ENCODE measurements at places on chromosomes 2 and 18.

- no peak for DNase-seq
Observed at GRCh38 chr2:2175381-2176090, 155.5 kb downstream of the MYT1L start.

DNA sequence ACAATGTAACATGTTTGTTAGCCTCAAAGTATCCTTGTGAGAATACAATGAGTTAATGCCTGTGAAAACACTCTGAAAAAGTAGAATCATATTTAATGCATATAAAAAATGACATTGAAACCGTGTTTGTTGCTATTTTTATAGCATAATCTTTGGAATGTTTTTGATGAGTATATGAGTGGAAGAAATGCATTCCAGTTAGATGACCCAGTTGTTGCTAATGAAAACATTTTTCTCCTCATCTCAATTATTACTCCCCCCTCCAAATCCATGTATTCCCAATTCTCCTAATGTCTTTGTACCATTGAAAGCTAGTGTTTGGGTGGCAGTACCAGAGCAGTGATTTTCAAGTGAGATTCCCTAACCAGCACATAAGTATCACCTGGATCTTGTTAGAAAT is 67.1 kb upstream of the DSEL start:
- DNase-seq, result no peak

GRCh38 chr2:122519821-122520611 is 764.6 kb downstream of the TSN start:
- no peak for DNase-seq

DNA sequence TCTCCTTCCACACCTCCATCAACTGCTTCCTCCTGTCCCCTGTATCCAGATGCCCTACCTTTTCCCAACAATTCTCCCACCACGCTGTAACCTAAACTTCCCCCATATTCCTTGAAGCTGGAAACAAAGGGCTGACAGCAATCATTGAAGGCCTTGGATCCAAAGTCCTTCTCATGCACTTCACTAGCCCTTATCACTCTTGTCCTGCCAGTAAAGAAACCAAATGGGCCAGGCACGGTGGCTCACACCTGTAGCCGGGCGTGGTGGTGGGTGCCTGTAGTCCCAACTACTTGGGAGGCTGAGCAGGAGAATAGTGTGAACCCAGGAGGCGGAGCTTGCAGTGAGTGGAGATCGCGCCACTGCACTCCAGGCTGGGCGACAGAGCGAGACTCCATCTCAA is 11.9 kb upstream of the ADNP2 start:
- DNase-seq, result no peak

- DNase-seq, result no peak
Observed at GRCh38 chr2:120641366-120641771, 94.3 kb upstream of the GLI2 start.

DNA sequence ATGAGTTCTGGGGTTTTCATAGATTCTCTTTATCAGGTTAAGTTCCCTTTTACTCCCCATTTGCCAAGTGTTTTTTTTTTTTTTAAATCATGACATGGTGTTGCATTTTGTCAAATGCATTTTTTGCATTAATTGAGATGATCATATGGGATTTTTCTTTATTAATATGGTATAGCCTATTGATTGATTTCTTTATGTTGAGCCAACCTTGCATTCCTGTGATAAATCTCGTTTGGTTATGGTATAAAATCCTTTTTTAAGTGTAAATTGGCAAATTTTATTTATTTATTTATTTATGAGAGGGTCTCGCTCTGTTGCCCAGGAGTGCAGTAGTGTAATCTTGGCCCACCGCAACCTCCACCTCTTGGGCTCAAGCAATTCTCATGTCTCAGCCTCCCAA is 81.5 kb upstream of the ACVR1 start:
- no peak for DNase-seq

- no peak for DNase-seq
Observed at GRCh38 chr2:12201369-12201768, 454.9 kb downstream of the LPIN1 start.

- no peak for DNase-seq
Observed at GRCh38 chr2:186457908-186458307, 28.2 kb upstream of the ZC3H15 start.

- DNase-seq, result peak; percentile 77
Observed at GRCh38 chr18:56565551-56566345, 72.6 kb downstream of the TXNL1 start.

DNA sequence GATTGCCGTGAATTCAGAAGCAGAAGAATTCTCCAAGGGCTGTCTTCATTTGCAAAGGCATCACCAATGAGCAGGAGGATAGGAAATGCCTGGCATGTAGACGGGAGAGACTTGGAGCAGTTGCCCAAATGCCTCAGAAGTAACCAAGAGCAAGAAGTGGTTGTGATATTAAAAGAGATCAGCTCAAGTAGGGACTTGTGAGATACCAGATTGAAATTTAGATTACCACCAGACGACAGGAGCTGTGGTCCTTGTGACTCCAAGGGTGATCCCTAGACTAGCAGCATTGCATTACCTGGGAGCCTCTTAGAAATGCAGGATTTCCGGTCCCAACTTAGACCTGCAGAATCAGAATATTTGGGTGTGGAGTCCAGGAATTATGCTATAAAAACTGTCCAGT is 228.6 kb upstream of the EPAS1 start:
- no peak for DNase-seq

DNA sequence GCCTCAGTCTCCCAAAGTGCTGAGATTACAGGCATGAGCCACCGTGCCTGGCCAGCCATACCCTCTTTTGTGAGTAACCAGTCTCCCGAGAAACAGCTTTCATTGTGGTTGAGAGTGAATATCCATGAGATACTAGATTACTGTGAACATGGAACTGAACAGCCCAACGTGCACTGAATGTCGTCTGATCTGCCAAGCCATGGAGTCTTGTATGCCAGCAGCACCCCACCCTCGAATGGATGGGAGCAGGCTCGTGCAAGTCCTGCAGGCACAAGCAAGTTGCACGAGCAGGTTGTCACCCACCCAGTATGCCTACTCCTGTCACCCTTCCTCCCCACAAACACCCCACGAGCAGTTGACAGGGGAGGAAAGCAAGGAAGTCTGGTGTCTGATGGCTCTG is 36.5 kb upstream of the TFCP2L1 start:
- DNase-seq, result no peak

DNA sequence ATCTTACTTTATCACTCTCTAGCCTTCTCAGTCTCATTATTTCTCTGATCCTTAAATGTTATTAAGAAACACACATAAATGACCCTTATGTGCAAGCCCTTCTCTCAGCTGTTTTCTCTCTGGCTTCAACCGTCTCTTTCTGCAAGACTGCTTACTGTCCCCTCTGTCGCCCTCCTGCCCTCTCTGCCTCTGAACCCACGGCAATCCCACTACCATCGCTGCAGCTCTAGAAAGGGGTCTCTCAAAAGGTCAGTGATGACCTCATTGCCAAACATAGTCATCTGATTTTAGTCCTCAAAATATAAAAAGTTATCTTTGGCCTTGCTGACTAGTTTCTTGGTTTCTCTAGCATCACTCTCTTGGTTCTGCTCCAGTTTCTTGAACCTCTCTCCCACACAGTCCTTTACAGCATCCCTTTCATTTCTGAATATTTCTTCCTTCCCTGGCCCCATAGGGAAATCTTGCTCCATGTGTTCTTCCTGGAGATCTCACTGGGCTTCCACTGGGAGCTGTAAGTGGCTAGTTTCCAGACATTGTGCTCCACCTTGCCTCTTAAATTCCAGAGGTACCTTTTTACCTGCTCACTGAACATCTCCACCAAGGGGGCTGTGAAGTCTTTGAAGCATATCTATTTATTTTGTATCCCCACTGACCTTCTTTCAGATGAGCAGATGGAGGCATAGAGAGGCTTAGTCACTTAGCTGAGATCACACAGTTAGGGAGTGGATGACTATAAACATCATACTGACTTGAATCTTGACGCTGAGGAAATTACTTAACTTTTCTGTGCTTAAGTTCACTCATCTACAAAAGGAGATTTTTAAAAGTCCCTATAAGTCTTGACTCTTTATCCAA is 96.2 kb downstream of the PDE1A start:
- DNase-seq, result no peak

- DNase-seq, result peak; percentile 68
Observed at GRCh38 chr2:96374211-96374951, 38.8 kb downstream of the NCAPH start.

DNA sequence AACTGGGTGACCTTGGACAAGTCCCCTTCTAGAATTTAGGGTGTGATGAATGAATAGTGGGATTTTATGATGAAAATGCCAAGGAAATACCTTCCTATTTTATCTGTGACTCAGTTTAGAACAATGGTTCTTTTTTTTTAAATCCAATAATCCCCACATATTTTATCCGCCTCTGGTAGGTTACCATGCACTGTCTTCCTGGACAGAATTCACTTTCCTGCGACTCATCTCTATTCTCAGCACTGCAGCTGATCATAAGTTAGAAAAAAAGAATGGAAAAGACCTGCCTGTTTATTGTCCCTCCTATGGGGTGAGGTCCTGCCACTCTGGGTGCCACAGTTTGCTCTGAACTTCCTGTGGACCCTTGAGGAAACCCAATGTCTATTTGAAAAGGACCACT is 73.1 kb downstream of the IRS1 start:
- no peak for DNase-seq

DNA sequence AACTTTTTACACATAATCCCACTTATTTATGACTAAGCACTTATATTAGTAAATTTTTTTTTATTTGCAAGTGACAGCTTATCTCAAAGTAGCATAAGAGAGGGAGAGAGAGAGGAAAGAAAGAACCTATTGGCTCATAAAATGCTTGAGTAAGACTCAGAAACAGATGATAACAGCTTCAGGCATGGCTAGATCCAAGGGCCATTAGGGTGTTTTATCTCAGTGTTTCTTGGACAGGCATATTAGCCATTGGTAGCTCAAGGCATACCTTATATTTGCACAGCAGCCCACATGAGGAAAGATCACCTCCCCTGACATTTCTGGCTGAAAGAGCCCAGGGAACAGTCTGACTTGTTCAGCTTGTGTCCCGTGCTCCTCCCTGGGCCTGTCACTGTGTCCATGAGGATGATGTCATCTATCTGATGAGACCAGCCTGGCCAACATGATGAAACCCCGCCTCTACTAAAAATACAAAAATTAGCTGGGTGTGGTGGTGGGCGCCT is 64.4 kb downstream of the IL1R2 start:
- DNase-seq, result no peak

DNA sequence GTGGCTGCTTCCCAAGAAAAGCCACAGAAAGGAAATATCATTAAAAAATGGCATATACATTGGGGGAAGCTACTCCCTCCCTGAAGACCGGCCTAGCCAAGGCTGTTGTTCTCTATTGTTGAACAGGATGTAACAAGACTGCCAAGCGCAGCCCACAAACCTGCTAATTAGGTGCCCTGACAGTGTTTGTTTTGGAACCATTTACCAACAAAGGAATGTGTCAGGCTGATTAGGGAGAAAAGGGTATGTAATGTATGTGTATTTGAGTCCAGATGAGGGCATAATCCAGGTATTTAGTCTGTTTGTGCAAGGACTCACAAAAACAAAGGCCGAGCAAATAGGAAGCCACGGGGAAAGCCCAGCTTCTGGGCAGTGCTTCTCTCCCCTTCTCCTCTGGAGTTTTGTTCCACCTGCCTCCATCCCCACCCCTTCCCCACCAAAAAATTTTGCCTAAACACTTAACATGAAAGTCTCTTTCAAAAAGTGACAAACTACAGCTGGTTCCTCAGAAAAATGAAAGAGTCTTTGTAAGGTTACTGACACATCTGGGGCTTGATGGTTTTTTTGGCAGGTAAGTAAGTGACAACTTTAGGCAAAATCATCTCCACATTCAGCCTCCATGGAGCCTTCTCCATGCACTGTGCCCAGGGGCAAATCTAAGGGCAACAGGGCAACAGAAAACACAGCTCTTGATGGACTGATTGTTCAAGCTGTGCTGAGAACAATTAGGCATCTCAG is 78.3 kb upstream of the FZD5 start:
- DNase-seq, result peak; percentile 54

GRCh38 chr2:67923696-67924095 is 139.1 kb downstream of the C1D start:
- no peak for DNase-seq

DNA sequence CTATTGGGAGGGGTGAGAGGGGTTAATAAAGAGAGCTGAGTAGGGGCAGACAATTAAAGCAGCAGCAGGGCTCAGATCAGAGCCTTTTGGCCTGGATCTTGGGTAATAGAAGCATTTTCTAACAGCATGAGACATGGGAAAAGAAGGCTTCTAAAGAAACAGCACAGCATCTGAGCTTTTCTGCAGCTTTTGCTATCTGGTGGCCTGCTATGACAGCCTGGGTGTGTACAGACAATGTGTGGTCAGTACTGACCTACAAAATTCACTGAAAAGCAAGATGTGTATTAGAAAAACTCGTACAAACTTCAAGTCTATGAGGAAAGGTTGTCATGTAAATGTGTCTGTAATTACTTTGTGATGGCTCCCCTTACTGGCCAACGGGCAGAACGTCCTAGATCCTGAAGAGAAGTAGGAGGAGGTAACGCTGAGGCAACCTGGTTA is 95.6 kb downstream of the GALNT3 start:
- DNase-seq, result peak; percentile 72

DNA sequence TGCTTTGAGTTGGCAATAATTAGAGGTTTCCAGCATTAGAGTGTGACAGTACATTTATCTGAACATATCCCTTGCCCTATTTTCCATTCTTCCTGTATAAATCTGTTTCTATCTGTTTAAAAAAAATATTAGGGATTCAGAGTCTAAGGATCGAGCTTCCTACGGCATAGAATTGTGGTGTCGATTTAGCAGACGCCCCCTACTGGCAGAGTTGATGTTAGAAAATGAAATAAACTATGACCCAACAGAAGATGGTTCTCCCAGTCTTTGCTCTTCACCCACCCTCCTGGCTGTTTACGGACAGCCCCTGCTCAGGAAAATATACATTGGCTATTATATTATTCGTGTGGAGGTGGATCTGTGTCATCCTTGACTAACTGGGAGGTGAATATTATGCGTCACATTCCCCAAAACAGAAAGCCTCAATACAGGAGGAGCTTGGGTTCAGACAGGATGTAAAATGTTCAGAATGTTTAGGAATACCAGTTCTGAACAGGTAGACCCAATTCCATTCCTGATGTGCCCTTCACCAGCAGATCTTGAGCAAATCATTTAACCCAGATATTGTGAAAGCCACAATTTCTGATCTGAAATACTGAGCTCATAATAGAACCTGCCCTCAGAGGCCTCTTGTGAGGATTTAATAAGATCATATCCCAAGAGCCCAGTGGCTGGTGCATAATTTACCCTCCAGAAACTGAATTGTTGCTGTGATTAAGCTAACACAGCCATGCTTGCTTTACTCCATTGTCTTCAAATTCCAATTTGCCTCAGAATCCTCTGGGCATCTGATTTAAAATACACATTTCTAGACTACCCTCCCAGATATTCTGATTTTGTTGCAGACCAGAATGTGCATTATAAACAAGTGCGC is 10.8 kb upstream of the ERMN start:
- DNase-seq, result peak; percentile 24

GRCh38 chr2:192286093-192286701 is 91.5 kb upstream of the TMEFF2 start:
- DNase-seq, result no peak

DNA sequence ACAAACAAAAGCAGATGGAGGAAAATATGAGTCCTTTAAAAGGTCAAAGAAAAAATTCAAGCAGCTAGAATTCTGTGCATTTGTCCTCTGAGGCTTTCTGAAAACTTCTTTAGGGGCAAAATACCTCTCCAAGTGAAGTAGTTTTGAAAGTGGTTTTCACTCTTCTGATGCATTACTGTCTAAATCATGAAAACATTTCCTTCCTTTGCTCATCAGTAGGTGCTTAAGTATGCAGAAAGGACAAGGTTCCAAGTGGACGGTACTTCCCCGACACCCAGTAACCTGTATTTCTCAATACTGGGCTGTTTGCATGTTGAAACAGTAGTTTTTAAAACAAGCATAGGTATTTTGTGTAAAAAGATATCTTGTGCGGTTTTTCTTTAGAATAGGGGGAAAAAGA is 189.1 kb upstream of the ERBB4 start:
- no peak for DNase-seq

Measured in tongue (tissue), 3 donors.